HT1080 (cell line): ENCODE measurements at places on chromosomes 7 and 10. TPM values are rescaled to one million over a fixed set of nuclear protein-coding genes. Genes with fewer than 3 reads are reported as not detected.

DNA sequence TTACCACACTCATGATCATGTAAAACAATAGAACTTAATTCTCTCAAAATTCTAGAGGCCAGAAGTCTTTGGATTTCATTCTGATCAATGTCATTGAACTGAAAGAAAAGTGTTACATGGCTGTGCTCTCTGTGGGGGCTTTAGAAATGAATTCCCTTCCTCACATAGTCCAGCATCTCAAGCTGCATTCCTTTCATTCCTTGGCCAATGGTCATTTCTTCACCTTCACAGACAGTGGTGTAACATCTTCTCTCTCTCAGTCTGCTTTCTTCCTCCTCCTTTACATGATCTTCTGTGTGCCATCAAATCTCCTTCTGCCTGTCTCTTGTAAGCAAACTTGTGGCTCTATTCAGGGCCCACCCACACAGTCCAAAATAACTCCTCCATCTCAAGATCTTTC lies 735.3 kb downstream of the SUGCT start:
- no peak for DNase-seq

DNA sequence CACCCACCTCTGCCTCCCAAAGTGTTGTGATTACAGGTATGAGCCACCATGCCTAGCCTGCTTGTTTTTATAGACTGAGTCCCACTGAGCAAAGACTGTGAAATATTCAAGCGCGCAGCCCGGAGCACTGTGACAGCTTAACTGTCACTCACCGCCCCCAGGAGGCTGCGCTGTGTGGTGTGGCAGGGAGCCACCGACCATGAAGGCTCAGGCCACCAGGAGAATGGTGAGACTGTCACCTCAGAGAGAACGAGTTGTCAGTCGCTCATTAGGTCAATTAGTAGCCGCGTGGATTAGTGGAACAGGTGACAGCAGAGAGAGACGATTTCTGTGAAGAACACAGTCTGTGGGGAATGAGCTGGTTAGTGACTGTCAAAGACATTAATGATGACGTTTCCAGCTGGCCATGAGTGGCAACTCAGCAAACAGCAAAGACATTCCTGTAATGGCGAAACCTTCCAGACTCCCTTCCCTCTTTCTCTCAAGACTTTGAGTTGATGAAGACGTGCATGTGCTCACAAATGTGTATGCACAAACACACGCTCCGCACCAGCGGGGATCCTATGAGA lies 64.5 kb downstream of the CYCS start:
- no peak for DNase-seq

DNA sequence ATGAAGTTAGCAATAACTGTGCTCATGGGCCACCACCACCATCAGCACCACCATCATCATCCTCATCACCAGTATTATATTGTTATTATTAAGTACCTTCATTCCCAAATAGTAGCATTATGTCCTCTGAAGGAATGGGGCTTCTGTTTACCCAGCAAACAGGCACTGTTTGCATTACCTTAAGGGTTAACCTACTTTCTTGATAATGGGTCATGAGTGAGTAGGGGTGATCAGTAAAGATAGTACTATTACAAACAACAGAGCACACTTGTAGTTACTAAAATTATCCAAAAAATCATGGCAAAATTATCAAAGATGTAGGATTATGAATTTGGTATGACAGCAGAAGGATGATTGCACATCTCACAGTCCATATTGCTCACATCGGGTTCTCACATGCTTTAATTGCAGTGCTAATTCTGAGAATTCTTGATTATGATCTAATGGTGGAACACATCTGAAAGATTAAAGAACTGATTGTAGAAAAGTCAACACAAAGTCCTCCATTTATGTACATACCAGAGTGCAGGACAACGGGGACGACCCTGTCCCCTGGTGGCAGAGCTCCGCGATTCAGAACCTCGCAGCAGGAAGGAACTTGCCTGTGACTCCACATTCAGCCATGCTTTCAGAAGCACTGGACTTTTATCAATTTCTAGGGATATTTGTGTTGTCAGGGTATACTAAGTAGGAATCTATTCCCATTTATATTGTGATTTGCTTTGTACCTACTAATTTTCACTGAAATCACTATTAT lies 31.0 kb downstream of the PDE1C start:
- DNase-seq: no peak

GRCh38 chr7:73701357-73701995 lies 18.0 kb downstream of the STX1A start:
- peak; percentile 61 for DNase-seq

DNA sequence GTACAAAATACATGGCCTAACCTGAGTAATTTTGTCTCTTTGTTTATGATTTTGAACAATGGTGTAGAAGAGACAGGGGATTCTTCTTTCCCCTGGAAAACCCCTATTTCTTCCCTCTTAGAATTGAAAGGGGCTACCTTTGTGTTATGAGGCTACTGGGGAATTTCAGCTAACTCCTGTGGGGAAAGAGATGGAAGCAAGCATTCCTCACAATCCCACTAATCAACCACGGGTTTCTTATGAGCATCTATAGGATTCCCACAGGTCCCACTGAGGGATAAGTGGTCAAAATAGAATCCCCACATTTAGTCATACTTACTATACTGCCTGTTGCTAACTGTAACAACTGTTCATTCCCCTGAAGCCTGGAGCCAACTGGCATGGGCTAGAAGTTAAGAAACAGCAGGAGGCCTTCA lies 32.2 kb upstream of the ITGB8 start:
- DNase-seq: no peak

- DNase-seq: no peak
These were observed 15.6 kb upstream of the SLC26A3 start for GRCh38 chr7:107818622-107819021.

DNA sequence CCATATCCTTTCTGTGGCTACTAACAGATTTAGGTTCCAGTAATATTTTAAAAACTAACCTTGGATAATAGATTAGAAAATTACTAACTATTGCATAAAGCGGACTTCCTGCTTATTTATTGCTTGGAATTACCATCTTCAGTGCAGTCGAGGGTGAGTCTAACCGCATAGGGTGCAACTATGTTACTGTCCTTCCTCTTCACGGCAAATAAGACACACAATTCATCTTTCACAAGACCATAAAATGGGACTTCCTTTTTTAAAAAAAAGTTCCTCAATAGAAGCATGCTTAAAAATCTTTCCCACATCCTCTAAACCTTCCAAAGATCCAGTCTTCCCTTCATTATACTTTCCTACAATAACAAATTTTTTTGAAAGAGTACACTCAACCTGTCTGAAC lies 2.1 kb downstream of the SLC25A40 start:
- no peak for DNase-seq

IFIT1B gene
- not detected in 2 replicates for total RNA-seq

AMPH gene
- 1.3 and 2.3 TPM in 2 replicates for total RNA-seq
